ENCODE measurements at places on chromosomes 11 and 22. TPM values are rescaled to one million over a fixed set of nuclear protein-coding genes. Genes with fewer than 3 reads are reported as not detected.

The UPK2 gene
- 0.09 TPM for polyA plus RNA-seq

The SLC22A9 gene
- not detected for polyA plus RNA-seq

The LDLRAD3 gene
- polyA plus RNA-seq: 1.7 TPM

The PVALB gene
- polyA plus RNA-seq: 2.8 TPM

The GALNT18 gene
- polyA plus RNA-seq: 2.9 TPM

The DGCR6L gene
- 70.0 TPM for polyA plus RNA-seq

The DENND6B gene
- polyA plus RNA-seq: 9.9 TPM

The ADAMTS15 gene
- 0.41 TPM for polyA plus RNA-seq

The KDM4E gene
- polyA plus RNA-seq: not detected

The HORMAD2 gene
- not detected for polyA plus RNA-seq

The TRIM49D1 gene
- not detected for polyA plus RNA-seq

The TYR gene
- not detected for polyA plus RNA-seq

The RAG1 gene
- polyA plus RNA-seq: 0.39 TPM

The OR4A47 gene
- not detected for polyA plus RNA-seq

The FGF4 gene
- polyA plus RNA-seq: not detected

The CATSPER1 gene
- 0.30 TPM for polyA plus RNA-seq

The TRPC6 gene
- polyA plus RNA-seq: 0.43 TPM

The C11orf42 gene
- not detected for polyA plus RNA-seq

The KRTAP5-1 gene
- not detected for polyA plus RNA-seq

The CDC42BPG gene
- polyA plus RNA-seq: 2.0 TPM

The EIF4G2 gene
- polyA plus RNA-seq: 218 TPM

The C11orf87 gene
- 0.06 TPM for polyA plus RNA-seq

Data from spleen (tissue), 13 donors.